ENCODE measurements at places on chromosomes 5 and 9. TPM values are rescaled to one million over a fixed set of nuclear protein-coding genes. Genes with fewer than 3 reads are reported as not detected.

ANKRD34B gene
- total RNA-seq, result not detected

DNA sequence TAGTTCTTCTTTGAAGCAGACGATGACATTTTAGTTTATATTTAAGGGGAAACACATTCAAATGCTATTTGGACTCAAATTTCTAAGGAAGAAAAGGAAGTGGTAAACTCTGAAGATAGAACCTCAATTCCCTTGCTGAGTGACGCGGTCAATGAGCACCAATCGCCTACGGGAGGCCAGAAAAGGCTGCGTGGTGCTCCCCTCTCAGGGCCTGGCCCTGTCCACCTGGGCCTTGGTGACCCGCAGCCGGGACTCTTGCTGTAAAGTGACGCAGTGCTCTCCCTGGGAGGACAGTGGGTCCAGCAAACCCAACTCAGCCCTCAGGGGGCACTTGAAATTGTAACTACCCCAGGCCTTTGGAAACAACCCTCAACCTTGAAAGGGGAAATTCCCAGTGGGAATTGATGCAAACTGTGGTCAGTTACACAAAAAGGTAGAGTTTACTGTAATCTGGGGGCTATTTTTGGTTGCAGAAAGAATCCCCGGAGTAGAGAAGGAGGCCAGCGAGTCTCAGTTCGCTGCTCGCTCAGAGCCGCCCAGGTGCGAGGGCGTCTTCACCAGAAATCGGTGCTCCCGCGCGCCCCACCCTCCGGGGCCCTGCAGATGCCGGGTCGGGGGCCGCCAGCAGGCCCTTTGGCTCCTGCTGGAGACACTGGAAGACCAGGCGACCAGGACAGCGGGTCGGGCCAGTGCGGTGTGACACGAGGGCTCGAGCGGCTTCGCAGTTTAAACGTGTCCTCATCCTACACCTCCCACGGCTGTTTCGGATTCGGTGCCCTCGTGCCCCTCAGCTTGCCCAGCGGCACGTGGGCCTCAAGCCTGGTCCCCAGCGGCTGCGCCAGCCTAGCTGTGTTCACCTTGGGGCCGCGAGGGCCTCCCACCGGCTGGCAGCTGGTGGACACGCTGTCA is 1.4 kb upstream of the ANKRD33B start:
- DNase-seq, result no peak

DNA sequence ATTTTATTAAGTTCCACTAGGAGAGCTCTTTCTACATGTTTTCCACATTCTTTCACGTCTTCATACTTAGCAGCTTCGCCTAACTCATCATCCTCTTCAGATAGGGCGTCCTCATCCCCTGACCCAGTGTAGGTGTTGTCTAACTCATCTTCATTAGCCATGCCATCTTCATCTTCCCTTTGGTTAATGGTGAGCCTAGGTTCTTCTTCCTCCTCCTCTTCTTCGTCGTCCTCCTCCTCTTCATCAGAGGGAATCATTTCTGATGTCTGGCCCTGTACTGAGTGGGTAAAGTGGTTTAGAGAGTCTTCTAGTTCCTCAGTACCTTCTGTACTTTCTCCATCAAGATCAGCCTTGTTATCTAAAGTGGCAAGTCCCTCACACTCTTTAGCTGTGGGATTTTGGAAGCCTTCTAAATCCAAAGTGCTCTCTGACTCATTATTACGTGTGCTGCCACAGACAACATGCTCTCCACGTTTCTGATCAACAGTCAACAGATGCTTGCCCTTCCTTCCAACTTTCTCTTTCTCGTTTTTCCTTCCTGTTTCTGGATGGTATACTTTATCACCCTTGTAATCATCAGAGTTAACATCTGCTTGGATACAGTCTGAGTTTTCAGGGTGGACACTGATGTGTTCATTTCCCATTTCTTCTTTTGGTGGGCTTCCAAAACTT is 31.1 kb downstream of the TUT7 start:
- DNase-seq, result no peak

- DNase-seq, result no peak
Observed at GRCh38 chr5:173232499-173233346, 2.3 kb downstream of the NKX2-5 start.

- DNase-seq, result peak; percentile 89
Observed at GRCh38 chr9:99819123-99819855, 2.4 kb upstream of the NR4A3 start.

DNA sequence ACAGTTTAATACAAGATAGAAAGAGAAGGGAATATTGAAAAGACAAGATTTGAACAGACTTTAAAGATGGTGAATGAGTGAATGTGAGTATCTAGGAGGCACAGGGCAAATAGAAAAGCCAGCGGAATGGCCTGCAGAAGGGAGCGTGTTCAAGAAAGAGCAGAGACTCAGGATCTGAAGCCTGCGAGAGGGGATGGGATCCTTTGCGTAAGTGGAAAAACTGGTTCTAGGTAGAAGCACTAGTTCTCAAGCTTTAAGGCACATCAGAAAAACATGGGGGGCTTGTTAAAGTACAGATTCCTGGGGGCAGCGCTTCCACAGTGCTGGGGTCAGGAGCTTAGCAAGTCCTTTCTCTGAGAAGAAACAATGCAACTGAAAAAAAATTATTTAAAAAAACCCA is 94.8 kb upstream of the NFIL3 start:
- no peak for DNase-seq
